DMS 273 treated with DMSO at 0.1 percent for 48 hours (cell line): ENCODE measurements at places on chromosomes 3 and 15.
A peak's percentile ranks its signal among the peaks of the same experiment; 100 is the strongest.

GRCh38 chr3:12999147-13000140, 73.8 kb downstream of the IQSEC1 start:
- DNase-seq: no peak

DNA sequence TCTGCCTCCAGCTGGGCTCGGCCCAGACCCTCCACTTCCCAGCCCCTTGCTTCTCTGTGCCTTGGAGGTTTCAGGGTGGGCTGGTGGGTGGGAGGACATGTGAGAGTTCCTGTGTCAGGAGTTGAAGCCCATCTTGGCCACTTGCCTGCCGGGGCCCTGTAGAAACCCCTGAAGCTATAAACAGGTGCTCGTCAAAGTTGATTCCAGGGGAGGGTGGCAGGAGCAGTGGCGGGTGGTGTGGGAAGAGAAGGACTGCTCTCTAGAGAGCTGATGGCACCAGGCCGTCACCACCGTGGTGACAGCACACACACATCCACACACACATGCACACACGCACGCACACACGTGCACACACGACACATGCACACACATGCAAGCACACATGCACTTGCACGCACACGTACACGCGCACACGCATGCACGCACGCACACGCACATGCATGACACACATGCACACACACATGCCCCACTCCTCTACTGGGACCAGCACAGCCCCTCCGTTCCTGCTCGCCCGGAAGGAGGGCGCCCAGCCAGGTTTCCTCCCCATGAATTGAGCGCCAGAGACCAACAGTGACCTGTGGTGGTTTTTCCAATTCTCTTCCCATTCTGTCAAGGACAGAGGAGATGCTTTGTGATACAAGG, 56.3 kb upstream of the CGNL1 start:
- no peak for DNase-seq

DNA sequence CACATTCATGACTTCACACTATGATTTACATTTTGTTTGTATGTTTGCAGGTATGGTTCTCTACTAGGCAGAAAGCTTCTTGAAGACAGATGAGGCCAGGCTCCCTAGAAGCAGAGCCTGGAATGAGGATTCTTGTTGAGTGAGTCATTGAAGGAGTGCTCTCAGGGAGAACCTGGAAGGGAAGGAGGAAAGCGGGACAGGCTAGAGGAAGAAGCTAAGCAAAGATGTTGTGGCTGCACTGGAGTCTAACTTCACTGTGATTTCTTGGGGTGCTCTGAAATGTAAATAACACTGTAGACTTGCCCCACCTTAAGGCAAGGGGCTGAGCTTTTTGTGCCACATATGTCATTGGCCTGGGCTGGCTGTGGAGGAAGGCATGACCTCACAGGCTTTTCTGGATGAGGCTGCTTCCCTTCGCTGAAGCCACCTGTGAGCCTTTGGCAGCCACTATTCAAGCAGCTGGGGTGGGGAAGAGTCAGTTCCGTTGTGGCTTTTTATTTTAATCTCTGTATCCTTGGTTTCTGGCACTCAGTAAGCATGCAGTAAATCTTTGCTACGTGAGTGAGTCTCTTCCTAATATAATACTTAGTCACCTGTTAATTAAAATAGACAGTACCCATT, 307.3 kb downstream of the SV2B start:
- DNase-seq: no peak

- DNase-seq: no peak
Measured at GRCh38 chr15:69585937-69586336, 133.3 kb downstream of the RPLP1 start.

DNA sequence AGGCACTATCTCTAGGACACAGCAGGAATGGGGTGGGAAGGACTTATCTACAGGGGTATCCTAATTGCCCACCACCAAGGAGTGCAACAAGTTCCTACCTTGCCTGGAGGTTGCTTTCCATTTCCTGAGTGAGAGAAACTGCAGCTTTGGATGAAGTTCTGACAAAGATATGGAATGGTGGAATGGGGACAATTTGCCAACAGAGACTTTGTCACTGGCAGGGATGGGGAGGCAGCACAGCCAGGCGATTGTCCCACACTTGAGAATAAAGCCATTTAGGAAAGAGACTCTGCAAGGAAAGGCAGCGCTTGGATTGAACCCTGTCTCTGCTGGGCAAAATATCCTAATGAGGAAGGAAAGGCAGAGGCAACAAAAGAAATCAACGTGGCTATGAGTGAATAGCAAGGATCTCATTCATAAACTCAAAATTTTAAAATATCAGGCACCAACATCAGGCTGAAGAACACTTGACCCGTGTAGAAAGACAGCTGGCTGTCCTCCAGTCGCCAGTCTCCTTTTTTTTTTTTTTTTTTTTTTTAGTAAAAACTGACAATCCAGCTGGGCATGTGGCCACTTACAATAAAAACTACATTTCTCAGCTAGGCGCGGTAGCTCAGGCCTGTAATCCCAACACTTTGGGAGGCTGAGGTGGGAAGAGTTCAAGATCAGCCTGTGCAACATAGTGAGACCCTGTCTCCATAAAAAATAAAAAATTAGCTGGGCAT, 31.6 kb upstream of the PDE8A start:
- no peak for DNase-seq

DNA sequence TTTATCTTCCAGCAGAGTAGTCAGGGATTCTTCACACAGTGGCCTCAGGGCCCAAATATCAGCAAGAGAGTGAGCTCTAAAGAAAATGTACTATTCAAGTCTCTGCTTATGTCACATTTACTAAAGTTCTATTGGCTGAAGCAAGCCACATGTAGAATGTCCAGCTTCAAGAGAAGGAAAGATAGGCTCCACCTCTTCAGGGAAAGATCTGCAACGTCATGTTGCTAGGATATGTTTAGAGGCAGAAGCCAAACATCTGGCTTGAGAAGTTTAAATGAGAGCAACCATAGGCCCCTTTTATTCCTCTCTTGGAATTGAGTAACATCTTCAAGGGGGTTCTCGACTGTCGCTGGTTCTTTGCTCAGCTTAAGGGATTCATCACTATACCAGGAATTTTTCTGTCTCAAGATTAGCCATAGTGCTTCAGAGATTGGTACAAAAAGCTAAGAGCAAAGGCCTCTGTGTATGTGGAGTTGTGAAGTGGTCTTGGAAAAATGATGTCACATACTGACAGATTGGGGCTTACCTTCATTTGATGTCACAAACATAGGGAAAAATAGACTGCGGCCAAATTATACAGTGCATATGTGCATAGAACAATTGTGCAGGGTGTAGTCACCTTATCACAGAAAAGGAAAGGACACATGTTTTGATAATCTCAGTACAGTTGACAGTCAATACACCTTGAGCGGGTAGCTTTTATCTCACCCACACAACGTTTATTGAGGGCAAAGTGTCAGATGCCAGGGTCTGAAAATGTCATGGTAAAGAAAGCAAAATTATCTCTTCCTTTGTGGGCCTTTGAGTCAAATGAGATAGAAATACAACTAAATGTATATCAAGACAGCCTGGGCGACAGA, 11.3 kb upstream of the THRB start:
- DNase-seq: no peak

DNA sequence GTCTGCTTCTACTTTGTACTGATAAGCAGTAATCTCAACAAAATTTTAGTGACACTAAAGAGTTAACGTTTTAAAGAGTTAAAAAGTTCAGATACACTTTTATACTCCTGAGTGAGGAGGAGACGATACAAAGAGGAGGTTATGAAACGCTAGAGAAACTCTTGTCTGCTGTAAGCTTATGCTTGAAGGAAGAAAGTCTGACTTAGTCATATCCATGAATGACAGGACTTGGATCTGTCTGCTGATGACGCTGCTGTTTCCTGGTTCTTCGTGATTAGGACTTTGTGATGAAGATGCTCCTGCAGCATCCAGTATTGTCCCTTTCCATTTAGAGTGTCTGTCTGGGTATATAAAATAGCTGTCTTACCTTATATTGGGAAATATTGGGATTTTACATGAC, 15.8 kb downstream of the TCF12 start:
- no peak for DNase-seq

DNA sequence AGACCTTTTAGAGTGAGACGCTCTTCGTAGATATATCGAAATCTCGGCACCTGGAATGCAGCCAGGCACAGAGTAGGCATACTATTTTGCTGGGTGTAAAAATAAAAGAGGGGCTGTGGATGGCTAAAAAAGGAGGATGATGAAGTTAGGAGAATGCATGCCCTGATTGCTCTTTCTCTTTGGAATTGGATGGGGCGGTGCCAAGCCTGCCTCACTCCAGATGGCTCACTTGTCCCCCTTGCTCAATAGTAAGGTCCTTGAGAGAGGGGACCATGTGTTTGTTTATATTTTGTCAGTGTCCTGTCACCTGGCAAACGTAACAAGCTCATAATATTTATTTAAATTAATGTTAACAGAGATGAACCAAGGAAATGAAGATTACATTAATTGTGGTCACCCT, 33.0 kb downstream of the SNRK start:
- DNase-seq: no peak

DNA sequence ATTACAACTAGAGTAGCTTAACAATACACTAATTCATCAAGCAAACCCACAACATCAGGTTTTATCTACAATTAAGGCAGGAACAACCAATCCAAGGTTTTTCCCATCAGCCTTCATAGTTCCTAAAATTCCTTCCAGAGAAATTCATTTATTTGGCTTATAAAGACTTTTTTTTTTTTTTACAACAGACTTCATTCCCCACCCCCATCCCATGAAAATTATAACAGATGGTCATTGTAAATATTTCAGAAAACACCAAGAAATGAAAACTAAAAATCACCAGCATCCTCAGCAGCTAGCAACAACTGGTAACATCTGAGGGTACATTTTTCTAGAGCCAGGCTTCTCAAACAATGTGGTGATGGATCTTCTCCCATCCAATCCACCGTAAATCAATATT, 11.0 kb downstream of the SH3BP5 start:
- DNase-seq: no peak

GRCh38 chr3:139969386-139969785, 34.4 kb downstream of the CLSTN2 start:
- no peak for DNase-seq

DNA sequence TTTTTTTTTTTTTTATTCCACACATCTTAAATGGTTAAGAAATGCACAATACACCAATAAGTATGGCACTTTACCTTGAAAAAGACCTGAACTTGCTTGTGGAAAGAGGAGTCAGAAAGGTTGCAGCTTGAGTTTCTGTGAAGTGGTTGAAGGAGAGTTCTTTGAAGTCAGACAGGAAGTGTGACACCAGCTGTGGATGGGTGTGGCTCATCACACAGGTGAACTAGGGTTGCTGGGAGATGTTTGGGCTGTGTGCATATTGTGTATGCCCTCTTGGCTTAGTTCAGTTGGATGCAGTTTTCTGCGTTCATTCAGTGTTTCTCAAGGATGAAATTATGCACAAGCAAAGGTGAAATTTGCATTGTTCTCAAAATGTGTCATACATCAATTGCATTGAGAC, 6.3 kb downstream of the AEN start:
- no peak for DNase-seq

GRCh38 chr15:48641416-48641815, 4.1 kb downstream of the FBN1 start:
- DNase-seq: no peak

GRCh38 chr3:14137004-14137403, 12.2 kb downstream of the TMEM43 start:
- DNase-seq: no peak

DNA sequence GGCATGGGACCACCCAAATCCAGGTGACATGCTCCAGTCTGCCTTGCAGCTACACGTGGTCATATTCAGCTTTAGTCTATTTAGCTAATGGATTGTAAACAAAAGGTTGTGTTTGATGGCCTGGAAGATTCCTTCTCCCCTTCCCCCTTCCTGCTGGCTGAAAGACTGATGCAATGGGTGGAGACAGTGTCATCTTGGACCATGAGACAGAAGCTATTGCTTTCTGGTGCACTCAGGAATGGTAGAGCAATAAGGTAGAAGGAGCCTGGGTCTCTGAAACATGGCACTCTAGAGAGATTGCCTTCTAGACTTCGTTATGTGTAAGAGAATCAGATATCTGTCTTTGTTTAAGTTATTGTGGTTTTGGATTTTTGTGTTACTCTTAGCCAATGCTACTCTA, 25.7 kb upstream of the PTX3 start:
- DNase-seq: no peak

GRCh38 chr15:67968966-67969365, 85.1 kb upstream of the PIAS1 start:
- peak; percentile 56 for DNase-seq

- DNase-seq: no peak
Measured at GRCh38 chr3:158127250-158128219, 17.6 kb downstream of the RSRC1 start.

DNA sequence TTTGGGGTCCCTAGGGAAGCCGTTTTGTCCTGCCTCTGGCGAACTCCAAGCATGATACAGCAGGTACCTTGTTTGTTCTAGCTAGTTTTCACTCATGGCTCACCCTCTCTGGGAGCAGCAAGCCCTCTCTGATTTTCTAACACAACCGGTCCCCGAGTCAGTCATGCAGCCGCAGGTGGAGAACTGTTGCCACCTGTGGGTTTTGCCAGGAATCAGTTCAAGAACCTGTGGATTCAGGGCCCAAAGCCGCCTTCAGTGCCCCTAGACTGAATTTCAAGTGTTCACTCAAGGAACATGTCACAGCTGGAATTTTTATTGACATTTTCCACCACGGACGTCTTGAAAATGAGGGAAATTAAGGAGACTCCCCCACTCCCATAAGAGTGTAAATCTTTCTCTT, 13.3 kb upstream of the LRRK1 start:
- no peak for DNase-seq

- DNase-seq: no peak
Measured at GRCh38 chr15:78319588-78319987, 20.2 kb upstream of the SKIC8 start.

- no peak for DNase-seq
Measured at GRCh38 chr3:64331605-64332004, 106.3 kb upstream of the PRICKLE2 start.

GRCh38 chr15:42528970-42529369, 19.6 kb downstream of the LRRC57 start:
- DNase-seq: no peak

- no peak for DNase-seq
Measured at GRCh38 chr15:77759896-77760592, 127.3 kb upstream of the LINGO1 start.
